ENCODE measurements at places on chromosomes 3 and 15.

- DNase-seq = no peak
These were observed 15.3 kb upstream of the PHC3 start for GRCh38 chr3:170196833-170197232.

DNA sequence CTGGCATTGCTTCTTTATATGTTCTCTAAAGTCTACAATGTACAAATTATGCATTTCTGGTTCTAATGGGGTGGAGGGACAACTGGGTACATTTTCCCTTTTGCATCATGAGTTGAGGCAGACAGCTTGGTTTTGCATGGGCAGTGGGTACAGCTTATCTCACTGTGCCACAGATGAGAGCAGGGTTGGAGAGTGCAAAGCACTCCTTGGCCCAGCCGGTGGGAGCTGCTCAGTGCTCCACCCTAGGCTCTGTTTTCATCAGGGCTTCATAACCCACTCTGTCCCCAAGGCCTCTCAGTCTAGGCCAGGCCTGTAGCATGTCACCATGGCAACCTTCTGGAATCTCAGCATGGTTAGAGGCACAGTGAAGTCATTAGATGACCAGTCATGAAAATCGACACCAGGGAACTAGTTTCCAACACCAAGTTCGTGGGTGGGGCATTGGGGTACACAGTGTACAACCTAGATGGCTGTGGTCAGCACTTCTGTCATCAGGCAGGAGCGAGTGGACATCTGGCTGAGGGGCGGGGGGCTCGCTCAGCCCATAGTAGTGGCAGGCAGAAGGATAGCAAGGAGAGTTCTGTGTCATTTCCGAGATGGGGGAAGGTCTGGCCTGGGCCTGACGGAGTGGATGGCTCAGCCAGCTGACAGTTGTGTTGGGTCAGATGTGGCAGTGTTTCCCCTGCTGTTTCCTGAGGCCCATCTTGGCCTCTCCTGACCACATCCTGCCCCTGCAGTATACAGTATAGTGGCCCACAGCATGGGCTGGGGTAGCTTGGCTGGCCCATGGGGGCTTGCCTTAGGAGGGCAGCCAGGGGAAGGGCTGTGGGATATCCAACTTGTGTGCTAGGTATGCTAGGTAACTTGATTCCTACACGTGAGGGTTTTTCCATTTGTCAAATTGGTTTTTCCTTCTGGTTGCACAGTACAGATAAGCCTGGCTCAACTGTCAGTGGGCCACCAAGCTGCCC is 75.7 kb upstream of the PRR23C start:
- DNase-seq = no peak

DNA sequence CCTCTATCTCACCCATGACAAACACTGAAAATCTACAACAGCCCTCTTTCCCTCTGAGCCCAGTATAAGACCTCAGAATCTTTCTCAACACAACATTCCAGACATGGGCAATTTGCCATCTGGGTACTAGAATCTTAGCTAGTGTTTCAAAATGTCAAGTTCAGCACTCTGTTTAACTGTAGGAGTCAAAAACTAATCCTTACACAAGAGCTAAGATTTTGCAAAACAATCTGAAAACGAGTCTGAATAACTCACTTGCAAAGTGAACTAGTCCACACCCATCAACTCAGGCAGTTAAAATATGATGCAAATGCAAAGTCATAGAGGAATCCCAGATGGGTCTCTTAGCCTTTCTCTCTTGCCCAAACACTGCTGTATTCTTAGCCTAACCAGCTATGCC is 67.8 kb downstream of the GPR176 start:
- no peak for DNase-seq

DNA sequence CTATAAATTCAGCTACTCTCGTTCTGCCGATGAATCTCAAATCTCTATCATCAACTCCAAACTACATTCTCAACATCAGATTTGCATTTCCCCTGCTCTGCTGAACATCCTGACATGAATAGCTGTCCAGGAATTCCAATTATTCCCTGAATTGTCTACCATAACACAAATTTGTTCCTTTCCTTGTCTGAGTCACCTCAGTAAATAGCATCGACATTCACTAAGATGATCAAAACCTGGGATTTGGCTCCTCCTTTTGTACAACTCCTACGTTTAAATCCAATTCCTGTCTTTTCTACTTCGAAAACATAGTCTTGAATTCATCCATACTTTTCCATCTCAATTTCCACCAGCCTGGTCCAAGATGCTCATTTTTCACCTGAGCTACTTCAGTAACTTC is 107.0 kb downstream of the GREM1 start:
- DNase-seq = no peak

DNA sequence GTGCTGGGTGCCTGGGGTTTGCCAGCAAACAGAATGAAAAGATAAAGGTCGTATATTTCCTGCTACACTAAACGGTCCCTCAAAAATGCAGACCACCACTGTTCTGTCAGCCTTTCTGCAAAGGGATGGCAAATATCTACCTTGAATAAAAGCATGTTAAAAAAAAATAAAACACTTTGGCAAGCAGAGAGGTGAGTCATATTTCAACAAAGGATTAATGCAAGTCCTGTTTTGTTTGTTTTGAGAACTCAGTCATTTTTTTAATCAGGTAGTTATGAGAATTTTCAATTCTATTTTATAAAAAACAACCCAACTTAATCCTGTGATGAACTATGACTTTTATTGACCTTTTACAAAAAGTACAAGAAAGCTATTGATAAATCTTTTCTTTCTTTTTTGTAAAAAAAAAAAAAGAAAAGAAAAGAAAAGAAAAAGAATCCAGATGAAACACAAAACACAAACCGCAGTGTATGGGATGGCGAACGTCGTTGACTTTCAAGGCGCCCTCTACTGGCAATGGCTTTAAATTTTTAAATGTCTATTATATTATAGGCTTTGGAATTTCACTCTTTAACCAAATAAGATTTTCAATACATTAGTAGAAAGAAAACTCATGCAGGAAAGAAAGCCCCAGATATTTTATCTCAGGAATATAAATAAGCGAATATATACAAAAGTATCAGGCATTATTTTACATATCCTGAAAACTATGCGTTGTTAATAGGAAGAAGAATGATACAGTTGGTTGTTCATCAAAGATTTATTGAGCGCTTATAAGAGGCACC is 87.8 kb downstream of the NCEH1 start:
- peak; percentile 1 for DNase-seq

DNA sequence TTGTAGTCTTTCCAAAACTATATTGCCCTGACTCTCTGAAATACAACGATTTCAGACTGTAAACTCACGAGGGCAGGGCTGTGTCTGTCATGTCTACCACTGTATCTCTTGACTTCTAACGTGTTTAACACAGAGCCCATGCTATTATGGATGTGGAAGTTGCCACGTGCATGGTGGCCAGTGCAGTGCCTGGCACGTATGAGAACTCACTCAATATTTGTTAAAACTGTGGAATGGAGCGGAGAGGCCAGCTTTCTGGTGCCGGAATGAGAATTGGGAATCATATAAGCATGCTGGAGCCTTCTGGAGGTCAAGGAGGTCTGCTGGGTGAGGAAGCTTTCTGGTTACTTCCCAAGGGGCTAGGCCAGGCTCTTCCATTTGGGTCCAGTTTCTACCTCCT is 220.6 kb upstream of the LYSMD4 start:
- DNase-seq = no peak

DNA sequence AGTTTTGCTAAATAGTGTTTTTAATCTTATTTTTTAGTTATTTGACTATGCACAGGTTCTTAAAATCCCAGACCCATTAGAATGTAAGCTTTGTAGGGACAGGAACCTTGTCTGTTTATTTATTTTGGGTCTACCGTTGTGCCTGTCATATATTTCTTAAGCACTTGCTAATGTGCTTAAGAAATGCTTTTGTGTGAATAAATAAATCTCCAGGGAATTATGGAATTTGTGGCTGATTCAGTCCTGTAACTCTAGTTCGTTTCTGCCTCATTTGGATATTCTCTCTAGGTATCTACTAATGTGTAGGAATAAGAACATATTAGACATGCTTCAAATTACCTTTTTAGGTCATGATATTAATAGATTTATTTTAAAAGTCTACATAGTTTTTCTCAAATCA is 161.6 kb downstream of the LPP start:
- no peak for DNase-seq

DNA sequence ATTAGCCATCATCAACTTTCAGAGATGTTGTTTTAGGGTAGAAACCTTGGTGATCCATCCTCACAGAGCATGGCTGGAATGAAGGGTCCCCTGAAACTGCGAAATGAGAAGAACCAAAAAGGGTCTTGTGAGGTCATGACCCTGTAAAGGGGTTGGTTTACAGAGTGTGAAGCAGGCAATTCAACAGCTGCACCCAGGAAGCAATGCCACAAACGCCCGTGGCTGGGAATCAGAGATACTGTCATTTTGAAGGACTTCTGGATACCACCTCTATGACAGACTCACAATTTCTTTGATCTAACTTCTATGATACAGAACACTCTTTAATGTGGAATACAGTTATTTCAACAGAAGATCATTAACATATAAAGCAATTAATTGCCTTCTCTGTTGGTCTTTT is 79.1 kb downstream of the GREM1 start:
- DNase-seq = no peak

DNA sequence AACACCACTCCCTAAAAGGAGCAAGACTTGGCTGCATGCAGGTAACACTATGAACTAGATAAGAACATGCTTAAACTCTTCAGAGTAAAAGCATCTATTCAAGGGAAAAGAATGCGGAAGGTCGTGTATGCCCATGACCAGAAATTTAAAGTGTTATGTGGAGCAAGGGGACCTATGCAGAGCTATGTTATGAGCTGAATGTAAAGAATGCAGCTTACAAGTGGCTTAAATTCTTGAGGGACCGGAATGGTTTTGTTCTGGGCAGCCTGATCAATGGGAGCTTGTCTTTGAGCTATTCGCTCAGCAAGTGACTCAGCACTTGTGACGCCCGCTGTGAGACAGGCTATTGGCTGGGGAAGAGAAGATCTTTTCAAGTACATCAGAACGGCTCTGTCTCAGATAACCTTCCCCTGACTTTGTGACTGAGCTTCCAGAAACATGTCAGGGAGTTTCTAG is 367.5 kb upstream of the THBS1 start:
- no peak for DNase-seq

DNA sequence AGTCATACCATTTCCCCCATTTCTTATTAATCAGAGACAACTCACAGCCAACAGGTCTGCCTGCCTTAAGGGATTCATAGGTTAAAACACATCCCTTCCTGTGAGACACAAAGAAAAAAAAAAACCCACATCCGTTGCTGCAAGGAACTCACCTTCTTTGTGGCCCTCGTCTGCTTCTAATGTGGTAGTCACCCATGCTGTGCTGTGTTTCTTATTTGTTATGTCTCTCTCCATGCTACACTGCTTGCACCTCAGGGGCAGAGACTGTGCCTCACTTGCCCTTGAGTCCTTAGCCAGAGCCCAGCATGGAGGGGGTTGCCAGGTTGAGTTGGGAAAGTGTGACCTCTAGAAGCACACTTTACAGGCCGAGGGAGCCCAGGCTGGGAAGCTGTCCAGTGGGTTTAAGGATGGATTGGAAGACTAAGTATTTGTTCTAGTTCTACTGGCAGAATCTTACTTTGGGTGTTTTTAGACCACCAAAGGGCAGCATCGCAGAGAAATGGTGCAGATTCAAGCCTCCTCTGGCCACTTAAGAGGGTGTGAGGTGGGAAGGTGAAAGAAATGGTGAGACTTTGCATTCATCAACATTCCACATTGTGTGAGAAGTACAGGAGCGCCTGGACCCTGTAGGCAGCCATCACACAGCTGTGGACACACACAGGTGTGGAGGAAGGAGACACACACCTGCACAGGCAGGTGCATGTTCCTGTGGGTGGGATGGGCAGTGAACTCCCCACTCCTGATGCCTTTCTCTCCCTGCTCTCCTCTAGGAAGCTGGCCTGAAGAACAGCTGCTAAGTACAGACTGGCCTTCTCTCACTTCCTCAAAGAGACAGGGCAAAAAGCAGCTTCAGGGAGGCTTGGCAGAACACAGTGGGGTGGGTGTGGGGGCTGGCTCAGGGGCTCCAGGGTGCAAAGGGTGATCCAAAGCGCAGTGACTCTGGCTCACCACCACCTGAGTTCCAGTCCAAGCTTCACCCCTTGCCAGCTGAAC is 48.8 kb downstream of the GLB1 start:
- DNase-seq = no peak

DNA sequence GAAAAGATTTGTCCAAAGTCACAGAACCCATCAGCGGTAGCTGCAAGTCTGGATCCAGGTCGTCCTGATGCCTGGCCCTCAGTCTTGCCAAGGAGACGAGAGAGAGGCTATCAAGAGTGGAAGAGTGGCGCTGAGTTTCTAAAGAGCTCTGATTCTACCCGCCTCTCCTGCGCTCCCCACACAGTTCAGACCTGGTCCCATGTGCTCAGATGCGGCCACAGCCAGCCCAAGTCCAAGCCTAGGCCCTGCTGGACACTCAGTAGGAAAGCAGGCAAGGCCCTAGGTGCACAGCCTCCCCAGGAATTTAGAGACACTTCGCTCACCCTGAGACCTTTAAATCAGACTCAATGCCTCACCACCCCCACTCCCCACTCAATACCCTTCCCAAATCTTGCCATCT is 32.4 kb downstream of the CCDC12 start:
- DNase-seq = no peak

- DNase-seq = no peak
These were observed 352.0 kb downstream of the GAP43 start for GRCh38 chr3:115975353-115975752.

DNA sequence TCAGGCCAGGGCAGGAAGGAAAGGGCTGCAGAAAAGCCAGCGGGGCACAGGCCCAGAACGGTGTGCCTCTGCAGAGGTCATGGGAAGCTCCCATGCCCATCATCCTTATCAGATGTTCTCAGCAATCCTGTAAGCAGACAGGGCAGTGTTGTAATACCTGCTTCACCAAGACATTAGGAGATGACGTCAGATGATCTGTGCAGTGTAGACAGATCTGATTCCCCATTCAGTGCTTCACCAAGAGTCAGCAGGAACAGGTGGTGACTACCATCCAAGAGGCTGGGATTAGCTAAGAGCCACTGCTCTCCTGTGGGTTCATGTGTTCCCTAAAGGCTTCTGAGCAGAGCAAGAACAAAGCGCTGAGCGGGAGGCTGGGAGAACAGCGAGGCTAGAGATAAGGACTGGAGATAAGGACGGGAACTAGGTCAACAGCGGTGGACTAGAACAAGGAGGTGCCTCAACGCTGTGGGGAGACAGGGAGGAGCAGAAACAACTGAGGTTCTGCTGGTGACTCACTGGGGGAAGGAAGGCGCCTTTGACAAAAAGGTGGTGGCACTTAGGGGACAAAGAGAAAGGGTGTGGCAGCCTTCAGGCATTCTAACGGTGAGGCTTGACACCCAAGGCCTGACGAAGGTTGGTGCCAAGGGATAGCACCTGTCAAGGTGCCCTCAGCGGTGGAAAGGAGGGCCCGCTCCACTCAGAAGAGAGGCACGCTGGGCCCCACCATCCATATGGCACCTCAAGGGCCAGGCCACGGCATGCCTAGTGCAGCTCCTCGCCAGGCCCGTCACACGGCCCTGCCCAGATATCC is 28.4 kb downstream of the CCDC12 start:
- no peak for DNase-seq

- DNase-seq = no peak
These were observed 16.5 kb upstream of the P2RY13 start for GRCh38 chr3:151345859-151346258.

- DNase-seq = no peak
These were observed 6.8 kb downstream of the IL17RE start for GRCh38 chr3:9909221-9910013.

GRCh38 chr3:185992831-185993374 is 55.1 kb upstream of the TRA2B start:
- DNase-seq = no peak

GRCh38 chr3:31331278-31331677 is 201.4 kb upstream of the STT3B start:
- no peak for DNase-seq

Data from NCI-H1930 (cell line).